WTC11 (cell line): ENCODE measurements at places on chromosomes 5 and 9.

DNA sequence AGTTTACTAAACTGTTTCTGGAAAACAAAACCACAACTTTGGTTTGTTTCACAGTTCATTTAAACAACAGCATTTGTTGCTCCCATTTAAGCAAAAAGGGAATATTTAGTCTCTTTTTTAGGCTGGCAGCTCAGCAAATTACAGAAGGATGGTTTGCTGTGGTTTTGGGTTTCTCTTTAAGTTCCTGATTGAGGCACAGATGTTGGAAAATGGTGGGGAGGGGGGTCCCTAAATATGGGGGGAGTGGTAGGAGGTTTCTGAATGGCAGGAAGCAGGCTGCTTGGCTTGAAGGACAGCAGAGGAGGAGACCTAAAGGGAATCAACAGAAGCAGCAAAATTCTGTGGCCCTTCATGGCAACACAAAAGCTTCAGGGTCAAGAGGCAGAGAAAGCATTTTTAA lies 263.4 kb downstream of the ZSWIM6 start:
- no peak overlapping the region for H3K27ac ChIP-seq
- no peak for DNase-seq
- H3K36me3 ChIP-seq, result peaks cover 8% of the 10 kb centered on the region
- H3K27me3 ChIP-seq, result peaks cover 3% of the 10 kb centered on the region; the same call in 1 of the 2 replicates

- H3K27ac ChIP-seq, result no peak overlapping the region
- H3K4me3 ChIP-seq, result no peak overlapping the region
- peaks cover 6% of the 10 kb centered on the region for H3K4me1 ChIP-seq
- no peaks in the 10 kb centered on the region for H3K36me3 ChIP-seq
- DNase-seq, result peak; percentile 56
Observed at GRCh38 chr5:16550316-16550952, 66.4 kb downstream of the RETREG1 start.

GRCh38 chr9:131264231-131264630 lies 12.1 kb downstream of the FAM78A start:
- no peaks in the 10 kb centered on the region for H3K36me3 ChIP-seq
- peak overlapping the region; percentile 54; the same call in 1 of the 2 replicates for H3K27ac ChIP-seq
- H3K4me3 ChIP-seq, result no peak overlapping the region
- DNase-seq, result no peak

- no peak overlapping the region for H3K4me3 ChIP-seq
- no peak overlapping the region for H3K27ac ChIP-seq
- DNase-seq, result no peak
- no peaks in the 10 kb centered on the region for H3K36me3 ChIP-seq
- H3K4me1 ChIP-seq, result no peaks in the 10 kb centered on the region
Observed at GRCh38 chr5:129141696-129142095, 47.1 kb downstream of the ISOC1 start.

- peaks cover 36% of the 10 kb centered on the region for H3K4me1 ChIP-seq
- DNase-seq, result no peak
- peak overlapping the region; percentile 99 for H3K4me3 ChIP-seq
- peak overlapping the region; percentile 62; the same call in 1 of the 2 replicates for H3K27ac ChIP-seq
Observed at GRCh38 chr9:5630081-5630507, 1.2 kb downstream of the RIC1 start.

- no peak overlapping the region for H3K4me3 ChIP-seq
- no peaks in the 10 kb centered on the region for H3K27me3 ChIP-seq
- H3K36me3 ChIP-seq, result peaks cover 4% of the 10 kb centered on the region
- no peak for DNase-seq
- H3K4me1 ChIP-seq, result peaks cover 7% of the 10 kb centered on the region
- no peak overlapping the region for H3K27ac ChIP-seq
Observed at GRCh38 chr5:90866915-90867731, 308.5 kb downstream of the ADGRV1 start.

DNA sequence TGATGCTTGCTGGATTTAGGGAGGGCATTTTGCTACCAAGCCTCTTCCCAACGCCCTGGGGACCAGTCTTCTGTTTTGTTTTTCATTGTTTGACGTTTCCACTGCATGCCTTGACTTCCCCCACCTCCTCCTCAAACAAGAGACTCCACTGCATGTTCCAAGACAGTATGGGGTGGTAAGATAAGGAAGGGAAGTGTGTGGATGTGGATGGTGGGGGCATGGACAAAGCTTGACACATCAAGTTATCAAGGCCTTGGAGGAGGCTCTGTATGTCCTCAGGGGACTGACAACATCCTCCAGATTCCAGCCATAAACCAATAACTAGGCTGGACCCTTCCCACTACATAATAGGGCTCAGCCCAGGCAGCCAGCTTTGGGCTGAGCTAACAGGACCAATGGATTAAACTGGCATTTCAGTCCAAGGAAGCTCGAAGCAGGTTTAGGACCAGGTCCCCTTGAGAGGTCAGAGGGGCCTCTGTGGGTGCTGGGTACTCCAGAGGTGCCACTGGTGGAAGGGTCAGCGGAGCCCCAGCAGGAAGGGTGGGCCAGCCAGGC lies 23.0 kb downstream of the PCDHGC5 start:
- DNase-seq, result no peak
- H3K27ac ChIP-seq, result no peak overlapping the region
- peaks cover 19% of the 10 kb centered on the region for H3K36me3 ChIP-seq
- H3K4me1 ChIP-seq, result peaks cover 66% of the 10 kb centered on the region
- H3K27me3 ChIP-seq, result no peaks in the 10 kb centered on the region

DNA sequence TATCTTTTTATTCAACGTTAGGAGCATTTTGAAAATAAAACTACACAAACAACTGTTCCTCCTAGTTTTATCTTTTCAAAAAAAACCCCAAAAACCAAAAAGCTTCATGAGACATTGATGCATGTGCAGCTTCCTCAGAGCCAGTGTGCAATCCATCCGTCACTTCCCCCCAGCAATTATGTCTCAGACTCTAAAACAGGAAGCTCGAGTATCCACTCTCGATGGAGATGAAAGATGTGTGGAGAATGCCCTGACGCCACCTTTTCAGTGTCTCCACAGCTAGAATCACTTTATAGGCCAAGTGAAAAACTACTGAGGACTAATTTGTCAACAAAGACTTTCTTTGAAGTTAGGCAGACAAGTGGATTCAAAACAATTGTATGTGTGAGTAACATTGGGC lies 408.9 kb upstream of the SMARCA2 start:
- H3K27me3 ChIP-seq, result no peaks in the 10 kb centered on the region; the same call in none of the 2 replicates
- H3K4me3 ChIP-seq, result no peak overlapping the region
- no peak overlapping the region for H3K27ac ChIP-seq
- no peaks in the 10 kb centered on the region for H3K36me3 ChIP-seq

GRCh38 chr9:92762781-92763708 lies 1.6 kb downstream of the BICD2 start:
- H3K36me3 ChIP-seq, result no peaks in the 10 kb centered on the region
- no peaks in the 10 kb centered on the region; the same call in 1 of the 2 replicates for H3K27me3 ChIP-seq
- H3K4me3 ChIP-seq, result peak overlapping the region; percentile 87
- peak overlapping the region; percentile 76 for H3K27ac ChIP-seq

GRCh38 chr9:10248890-10249289 lies 363.9 kb downstream of the PTPRD start:
- H3K4me1 ChIP-seq, result no peaks in the 10 kb centered on the region
- H3K4me3 ChIP-seq, result no peak overlapping the region
- H3K36me3 ChIP-seq, result no peaks in the 10 kb centered on the region
- no peak for DNase-seq
- H3K27me3 ChIP-seq, result no peaks in the 10 kb centered on the region
- H3K27ac ChIP-seq, result no peak overlapping the region

GRCh38 chr5:994272-994607 lies 14.4 kb upstream of the NKD2 start:
- H3K36me3 ChIP-seq, result no peaks in the 10 kb centered on the region
- no peaks in the 10 kb centered on the region; the same call in 1 of the 2 replicates for H3K27me3 ChIP-seq
- DNase-seq, result no peak
- H3K27ac ChIP-seq, result no peak overlapping the region

GRCh38 chr9:131470581-131470991 lies 32.1 kb upstream of the POMT1 start:
- no peak for DNase-seq
- peaks cover 83% of the 10 kb centered on the region for H3K36me3 ChIP-seq
- H3K27ac ChIP-seq, result no peak overlapping the region
- no peak overlapping the region for H3K4me3 ChIP-seq

GRCh38 chr9:80040457-80040856 lies 468.7 kb downstream of the TLE4 start:
- no peaks in the 10 kb centered on the region for H3K4me1 ChIP-seq
- no peak for DNase-seq
- no peak overlapping the region for H3K4me3 ChIP-seq
- H3K27ac ChIP-seq, result no peak overlapping the region

DNA sequence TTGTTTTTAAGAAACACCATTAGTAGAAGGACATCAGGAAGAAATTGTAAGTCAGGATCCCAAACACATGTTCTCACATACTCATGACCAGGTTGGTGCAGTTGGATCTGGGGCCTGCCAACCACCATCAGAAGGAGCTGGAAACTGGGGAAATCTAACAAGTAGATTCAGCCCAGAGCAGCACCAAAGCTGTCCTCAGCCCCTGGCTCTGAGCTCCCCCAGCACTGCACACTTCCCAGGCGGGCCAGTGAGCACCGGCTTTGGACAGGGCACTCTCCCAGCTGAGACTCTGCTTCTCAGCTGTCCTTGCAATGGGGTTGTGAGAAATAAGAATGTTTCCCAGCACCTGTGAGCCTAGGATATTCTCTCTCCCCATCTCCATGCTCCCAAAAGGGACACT lies 162.5 kb downstream of the PAX5 start:
- H3K36me3 ChIP-seq, result peaks cover 3% of the 10 kb centered on the region; the same call in 1 of the 2 replicates
- H3K27ac ChIP-seq, result no peak overlapping the region
- peaks cover 2% of the 10 kb centered on the region for H3K27me3 ChIP-seq
- no peak for DNase-seq
- H3K4me1 ChIP-seq, result peaks cover 17% of the 10 kb centered on the region

DNA sequence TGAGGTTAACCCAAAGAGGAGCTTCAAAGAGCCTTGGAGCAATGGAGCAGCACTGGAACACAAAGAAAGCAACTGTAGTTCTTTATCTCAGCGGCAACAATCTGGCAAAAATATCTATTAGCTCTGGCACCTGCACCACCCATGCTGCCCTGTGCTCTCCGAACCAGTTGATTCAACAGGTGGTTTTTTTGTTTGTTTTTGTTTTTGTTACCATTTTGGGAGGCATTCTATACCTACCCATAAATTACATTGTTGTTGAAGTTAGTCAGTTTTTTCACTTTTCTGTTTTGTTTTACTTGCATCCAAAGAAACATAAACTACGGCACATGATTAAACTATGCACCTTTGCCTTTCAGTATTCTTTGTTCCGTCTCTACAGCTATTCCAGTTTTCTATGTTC lies 16.2 kb downstream of the ESM1 start:
- peaks cover 4% of the 10 kb centered on the region; the same call in 1 of the 2 replicates for H3K36me3 ChIP-seq
- H3K27ac ChIP-seq, result no peak overlapping the region
- DNase-seq, result no peak
- H3K4me3 ChIP-seq, result no peak overlapping the region

GRCh38 chr5:2996248-2996647 lies 244.8 kb upstream of the IRX2 start:
- H3K27me3 ChIP-seq, result no peaks in the 10 kb centered on the region; the same call in 1 of the 2 replicates
- H3K36me3 ChIP-seq, result no peaks in the 10 kb centered on the region
- H3K4me1 ChIP-seq, result peaks cover 7% of the 10 kb centered on the region
- no peak overlapping the region for H3K27ac ChIP-seq
- no peak for DNase-seq

GRCh38 chr9:114084282-114085073 lies 6.4 kb upstream of the AMBP start:
- H3K4me3 ChIP-seq, result no peak overlapping the region
- no peak overlapping the region for H3K27ac ChIP-seq
- peaks cover 39% of the 10 kb centered on the region for H3K27me3 ChIP-seq
- no peak for DNase-seq
- no peaks in the 10 kb centered on the region for H3K4me1 ChIP-seq

DNA sequence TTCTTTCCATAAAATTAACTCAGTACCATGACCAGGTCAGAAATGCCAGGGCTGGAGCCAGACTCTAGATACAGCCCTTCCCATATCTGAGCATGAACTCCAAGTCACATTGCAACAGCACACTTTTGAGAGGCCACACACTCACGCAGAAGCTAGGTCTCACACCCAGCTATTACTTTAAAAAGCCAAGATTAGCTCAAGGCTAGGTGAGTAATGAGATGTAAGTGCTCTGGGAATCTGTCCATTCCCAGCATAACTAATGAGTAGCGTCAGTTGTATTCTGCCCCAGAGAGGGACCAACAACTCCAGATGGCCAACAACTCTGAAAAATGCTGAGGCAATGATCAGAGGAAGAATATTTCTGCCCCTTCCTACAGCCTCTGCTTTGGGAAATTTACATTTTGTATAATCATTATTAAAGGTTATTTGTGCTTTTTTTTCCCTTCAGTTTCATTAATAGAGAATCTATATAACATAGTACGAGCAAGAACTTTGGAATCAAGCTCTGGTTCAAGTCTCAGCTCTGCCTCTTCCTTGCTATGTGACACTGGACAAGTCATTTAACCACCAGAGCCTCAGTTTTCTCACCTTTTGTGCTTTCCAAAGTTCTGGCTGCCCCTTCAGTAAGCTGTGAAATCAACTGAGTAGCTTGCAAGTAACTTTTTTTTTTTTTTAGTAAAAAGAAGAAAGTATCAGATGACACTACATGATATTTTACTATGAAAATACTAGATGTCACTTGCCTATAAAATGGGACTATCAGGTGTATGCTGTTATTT lies 118.3 kb downstream of the NR6A1 start:
- no peaks in the 10 kb centered on the region for H3K27me3 ChIP-seq
- peak overlapping the region; percentile 3; the same call in 1 of the 2 replicates for H3K27ac ChIP-seq
- no peaks in the 10 kb centered on the region for H3K36me3 ChIP-seq
- H3K4me1 ChIP-seq, result peaks cover 33% of the 10 kb centered on the region
- no peak for DNase-seq

- H3K4me3 ChIP-seq, result no peak overlapping the region
- no peaks in the 10 kb centered on the region for H3K27me3 ChIP-seq
- H3K36me3 ChIP-seq, result peaks cover 76% of the 10 kb centered on the region
- H3K27ac ChIP-seq, result 0 out of 2 replicates have a peak overlapping the region, but pooled peaks have one; percentile 57
Observed at GRCh38 chr5:126812199-126812570, 35.2 kb downstream of the LMNB1 start.

- peaks cover 38% of the 10 kb centered on the region for H3K36me3 ChIP-seq
- H3K4me1 ChIP-seq, result no peaks in the 10 kb centered on the region
- no peak for DNase-seq
- H3K27ac ChIP-seq, result no peak overlapping the region
Observed at GRCh38 chr5:94017579-94017978, 276.2 kb upstream of the POU5F2 start.

DNA sequence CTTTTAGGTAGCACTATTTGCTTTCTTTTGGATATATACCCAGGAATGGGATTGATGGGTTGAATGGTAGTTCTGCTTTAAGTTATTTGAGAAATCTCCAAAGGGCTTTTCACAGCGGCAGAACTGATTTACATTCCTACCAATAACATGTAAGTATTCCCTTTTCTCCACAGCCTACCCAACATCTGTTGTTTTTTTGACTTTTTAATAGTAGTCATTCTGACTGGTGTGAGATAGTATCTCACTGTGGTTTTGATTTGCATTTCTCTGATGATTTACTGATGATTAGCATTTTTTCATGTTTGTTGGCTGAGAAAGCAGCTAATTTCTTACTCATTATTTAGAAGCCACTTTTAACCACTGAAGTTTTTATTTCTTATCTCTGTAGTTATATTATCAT lies 221.1 kb upstream of the ACTBL2 start:
- H3K4me1 ChIP-seq, result peaks cover 8% of the 10 kb centered on the region
- no peaks in the 10 kb centered on the region; the same call in 1 of the 2 replicates for H3K27me3 ChIP-seq
- no peak overlapping the region for H3K27ac ChIP-seq
